ENCODE measurements at places on chromosomes 16 and 17. TPM values are rescaled to one million over a fixed set of nuclear protein-coding genes. Genes with fewer than 3 reads are reported as not detected.

The CDH15 gene
- not detected for total RNA-seq

The NTHL1 gene
- 26.1 TPM for total RNA-seq

The DLX4 gene
- 0.86 TPM for total RNA-seq

The MEOX1 gene
- 0.65 TPM for total RNA-seq

The EME1 gene
- total RNA-seq = 38.3 TPM

GRCh38 chr17:77319211-77320043, 178.7 kb downstream of the SEC14L1 start:
- DNase-seq = peak; percentile 80

GRCh38 chr17:31564291-31564690, 172.8 kb downstream of the RAB11FIP4 start:
- DNase-seq = no peak

GRCh38 chr17:8557176-8557806, 73.2 kb downstream of the MYH10 start:
- no peak for DNase-seq

DNA sequence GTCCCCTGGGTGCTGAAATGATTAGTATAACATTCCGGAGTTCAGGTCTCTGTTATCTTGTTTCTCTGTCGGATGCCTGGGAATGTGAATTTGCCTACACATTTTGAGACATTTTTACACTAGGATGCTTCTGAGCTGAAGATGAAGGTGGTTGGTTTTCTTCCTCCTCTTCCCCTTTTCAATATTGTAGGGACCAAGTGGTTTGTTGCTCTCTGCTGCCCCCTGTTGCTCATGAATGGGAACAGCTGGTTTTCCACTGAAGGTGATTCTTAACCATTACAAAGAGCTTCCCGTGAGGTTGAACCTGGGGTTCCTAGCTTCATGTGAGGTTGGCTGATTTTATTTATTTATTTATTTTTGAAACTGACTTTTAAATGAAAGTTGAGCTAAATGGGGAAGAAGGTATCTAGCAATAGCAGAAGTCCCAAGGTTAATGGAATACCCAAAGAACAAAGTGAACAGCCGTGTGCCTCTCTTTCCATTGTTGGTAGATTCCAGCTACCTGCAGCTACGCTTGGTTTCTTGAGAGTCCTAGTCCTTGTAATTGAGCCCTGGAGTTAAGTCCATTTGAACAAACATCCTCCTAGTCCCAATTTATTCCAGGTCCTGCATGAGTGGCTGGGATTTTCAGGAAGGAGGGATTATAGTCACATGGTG, 983.9 kb upstream of the EEF2KMT start:
- DNase-seq = peak; percentile 53

DNA sequence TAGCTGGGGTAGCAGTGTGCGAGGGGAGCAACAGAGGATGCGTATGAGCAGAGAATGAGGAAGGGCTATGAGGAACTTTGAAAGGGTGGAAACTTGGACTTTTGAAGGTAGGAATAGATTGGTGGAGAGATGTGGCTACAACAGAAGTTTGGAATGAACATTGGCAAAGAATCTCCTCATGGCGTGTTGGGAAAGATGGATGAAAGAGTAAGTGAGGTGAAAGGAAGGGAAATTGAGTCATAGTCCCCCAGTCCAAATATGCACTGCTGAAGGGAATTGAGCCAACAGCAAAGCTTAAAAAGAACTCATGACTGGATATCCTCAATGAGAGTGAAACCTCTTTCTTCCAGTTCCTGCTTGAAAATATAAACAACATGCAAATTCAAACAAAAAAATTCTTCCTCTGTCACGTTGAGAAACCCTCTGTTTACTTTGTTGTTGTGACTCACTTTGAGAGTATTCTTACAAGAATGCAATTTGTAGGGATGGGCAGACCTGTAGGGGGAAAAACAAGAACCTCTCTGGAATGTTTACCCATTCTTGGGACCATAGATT, 313.2 kb upstream of the KCNJ16 start:
- DNase-seq = no peak

Data from activated CD4-positive, alpha-beta T cell treated with anti-CD3 and anti-CD28 coated beads for 36 hours (primary cell).